ENCODE measurements at places on chromosomes 2 and 18. TPM values are rescaled to one million over a fixed set of nuclear protein-coding genes. Genes with fewer than 3 reads are reported as not detected.

FASTKD1 gene
- 4.1 TPM for total RNA-seq

CXCR2 gene
- total RNA-seq: 1.7 TPM

OR6B2 gene
- total RNA-seq: not detected

SKA1 gene
- 0.68 TPM for total RNA-seq

SIX2 gene
- not detected for total RNA-seq

SLC5A7 gene
- not detected for total RNA-seq

SCN3A gene
- 0.17 TPM for total RNA-seq

LIPG gene
- 0.23 TPM for total RNA-seq

PCARE gene
- total RNA-seq: 0.13 TPM

DNA sequence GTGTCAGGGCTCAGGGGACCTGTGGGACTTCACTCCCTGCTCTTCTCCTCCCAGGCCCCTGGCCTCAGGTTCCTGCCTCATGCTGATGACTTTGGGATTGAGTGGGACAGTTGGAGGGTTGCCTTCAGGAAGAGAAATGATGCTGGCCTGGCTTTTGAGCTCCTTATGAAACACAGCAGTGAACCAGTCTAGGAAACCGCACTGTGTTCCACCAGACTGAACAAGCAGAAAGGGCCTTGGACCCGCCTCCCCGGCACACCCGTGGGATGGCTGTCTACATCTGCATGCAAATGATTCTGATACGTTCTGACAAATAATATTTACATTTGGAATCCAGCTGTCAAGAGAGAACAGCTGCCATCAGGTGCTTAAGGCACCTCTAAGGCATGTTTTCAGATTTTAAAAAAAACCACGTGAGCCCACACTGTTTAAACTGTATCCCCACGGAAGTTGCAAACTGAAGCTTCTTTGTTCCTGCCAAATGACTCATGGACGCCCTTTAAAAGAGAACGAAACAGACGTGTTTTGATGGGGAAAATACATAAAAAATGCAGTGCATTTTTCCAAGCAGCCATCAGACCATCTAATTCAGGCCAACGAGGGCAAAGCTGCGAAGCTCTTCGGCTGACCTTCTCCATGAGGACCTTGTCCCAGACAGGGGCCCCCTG, 27.6 kb upstream of the ASAP2 start:
- peak; percentile 83 for DNase-seq

GRCh38 chr2:220628252-220628651, 943.9 kb downstream of the EPHA4 start:
- no peak for DNase-seq

- DNase-seq: no peak
Observed at GRCh38 chr2:119311371-119311770, 55.3 kb downstream of the C2orf76 start.

- DNase-seq: no peak
Observed at GRCh38 chr2:149034406-149034805, 4.1 kb upstream of the LYPD6B start.

- peak; percentile 70 for DNase-seq
Observed at GRCh38 chr2:30716123-30716900, 90.9 kb downstream of the CAPN13 start.

DNA sequence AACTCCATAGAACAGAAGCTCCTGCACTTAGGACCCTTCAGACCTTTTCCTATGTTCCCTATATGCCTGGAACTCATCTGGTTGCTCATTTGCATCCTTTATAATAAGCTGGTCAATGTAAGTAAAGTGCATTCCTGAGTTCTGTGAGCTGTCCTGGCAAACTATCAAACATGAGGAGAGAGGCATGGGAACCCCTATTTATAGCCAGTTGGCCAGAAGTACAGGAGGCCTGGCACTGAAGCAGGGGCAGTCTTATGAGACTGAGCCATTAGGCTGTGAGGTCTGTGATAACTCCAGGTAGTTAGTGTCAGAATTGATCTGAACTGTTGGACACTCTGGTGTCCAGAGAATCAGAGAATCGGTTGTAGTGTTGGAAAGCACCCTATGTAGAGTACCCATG, 88.4 kb downstream of the EHD3 start:
- no peak for DNase-seq

- no peak for DNase-seq
Observed at GRCh38 chr2:162989507-162989906, 150.9 kb upstream of the KCNH7 start.

DNA sequence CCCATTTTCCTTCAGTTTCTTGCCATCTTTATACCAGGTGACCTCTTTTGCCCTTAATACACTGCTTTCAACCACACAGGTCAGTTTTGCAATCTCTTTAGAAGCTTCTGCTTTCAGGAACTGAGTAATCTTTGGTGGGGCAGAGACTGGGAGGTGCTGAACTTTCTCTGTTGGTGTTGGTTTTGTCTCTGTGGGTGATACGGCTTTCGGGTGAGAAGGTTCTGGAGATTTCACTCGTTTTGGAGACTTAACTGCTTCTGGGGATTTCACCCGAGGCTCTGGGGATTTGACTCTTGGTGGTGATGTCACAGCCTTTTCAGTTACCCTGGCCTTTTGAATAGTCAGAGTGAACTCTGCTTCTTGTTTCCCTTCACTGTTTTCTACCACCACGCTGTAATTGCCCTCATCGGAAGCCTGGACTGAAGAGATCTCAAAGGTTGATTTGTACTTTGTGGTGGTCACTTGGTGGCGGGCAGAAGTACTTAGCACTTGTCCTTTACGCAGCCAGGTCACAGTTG, 50.4 kb downstream of the PLEKHA3 start:
- no peak for DNase-seq

DNA sequence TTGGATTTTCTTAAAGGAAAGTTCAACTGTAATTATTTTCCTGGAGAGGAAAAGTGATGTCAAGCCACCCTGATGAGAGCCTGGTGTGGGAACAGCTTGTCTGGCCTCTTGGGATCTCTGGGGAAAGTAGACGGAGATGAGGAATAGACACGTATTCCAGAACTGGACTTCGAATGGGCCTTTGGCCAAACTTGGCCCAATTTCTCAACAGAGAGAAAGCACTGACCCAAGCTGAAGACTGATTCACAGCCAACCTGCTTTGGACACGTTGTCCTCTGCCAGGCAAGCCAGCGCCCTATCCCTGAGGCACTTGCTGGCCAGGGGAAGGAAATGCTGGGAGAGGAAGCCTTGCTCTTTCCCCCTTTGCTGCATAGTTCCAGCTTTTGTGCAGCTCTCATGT, 70.8 kb upstream of the CTAGE1 start:
- no peak for DNase-seq

GRCh38 chr2:112985090-112985489, 7.3 kb downstream of the IL36G start:
- no peak for DNase-seq

- DNase-seq: no peak
Observed at GRCh38 chr18:54215069-54215468, 9.4 kb downstream of the MBD2 start.

DNA sequence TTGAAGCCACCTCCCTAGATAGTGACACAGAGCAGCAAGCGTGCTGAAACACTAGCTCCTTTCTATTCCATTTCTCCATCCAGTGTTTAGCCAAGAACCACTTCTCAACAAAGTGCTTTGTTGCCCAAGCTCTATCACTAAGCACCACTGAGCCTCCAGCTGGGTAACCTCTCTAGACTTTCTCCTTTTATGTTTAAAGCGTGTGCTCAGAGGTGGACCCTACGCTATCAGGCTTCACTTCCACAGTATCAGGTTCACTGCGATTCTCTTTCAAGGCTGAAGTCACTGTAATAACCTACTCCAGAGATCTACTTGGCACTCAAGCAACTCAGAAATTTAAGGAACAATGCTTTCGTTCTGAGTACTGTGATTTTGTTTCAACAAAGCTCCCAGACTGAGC, 197.9 kb downstream of the LNPK start:
- no peak for DNase-seq

DNA sequence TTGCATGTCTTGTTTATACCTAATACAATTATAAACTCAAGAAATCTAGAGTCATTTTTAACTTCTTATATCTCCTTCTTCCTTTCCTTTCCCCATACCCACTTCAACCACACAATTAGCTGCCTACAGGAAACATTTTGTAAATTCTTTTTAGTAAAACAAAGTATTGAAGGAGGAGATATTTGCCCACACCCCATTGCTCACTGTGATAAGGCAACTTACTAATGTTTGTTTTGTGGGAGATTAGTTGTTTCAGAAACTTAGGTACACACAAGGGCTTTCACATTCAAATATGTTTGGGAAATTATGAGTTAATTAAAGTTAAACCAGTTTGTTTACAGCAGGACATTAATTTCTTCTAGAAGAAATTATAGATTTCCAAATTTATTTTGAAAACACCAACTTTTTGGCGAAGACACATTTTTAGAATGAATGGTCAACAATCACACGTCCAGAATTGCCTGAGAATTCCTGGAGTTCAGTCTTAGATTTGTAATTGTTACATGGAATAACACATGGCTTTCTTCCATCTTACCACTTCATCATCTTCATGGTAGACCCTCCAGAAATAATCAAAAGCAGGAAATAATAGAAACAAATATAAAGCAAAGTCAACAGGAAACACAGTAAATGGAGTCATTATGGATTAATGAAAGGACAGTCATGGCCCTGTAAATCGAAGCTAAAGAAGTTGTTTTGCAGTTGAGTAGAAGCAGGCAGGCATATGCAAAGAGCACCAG, 62.5 kb upstream of the RAB27B start:
- no peak for DNase-seq

DNA sequence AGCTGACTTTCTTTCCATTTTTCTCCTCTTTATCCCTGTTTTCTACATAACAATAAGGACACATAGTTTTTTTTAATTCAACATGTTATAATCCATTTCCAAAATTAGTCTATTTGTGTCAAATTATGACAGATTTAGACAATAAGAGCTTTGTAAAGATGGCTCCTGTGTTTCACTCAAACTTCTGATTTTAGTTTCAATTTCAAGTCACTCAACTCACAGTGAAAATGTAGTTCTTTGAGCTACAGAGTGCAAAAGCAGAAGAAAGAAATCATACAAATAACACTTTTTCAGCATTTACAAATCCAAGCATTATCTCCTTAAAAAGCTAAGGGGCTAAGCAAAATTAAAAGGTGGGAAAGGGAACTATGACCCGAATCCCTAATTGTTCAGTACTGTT, 340.7 kb upstream of the TRIB2 start:
- no peak for DNase-seq

DNA sequence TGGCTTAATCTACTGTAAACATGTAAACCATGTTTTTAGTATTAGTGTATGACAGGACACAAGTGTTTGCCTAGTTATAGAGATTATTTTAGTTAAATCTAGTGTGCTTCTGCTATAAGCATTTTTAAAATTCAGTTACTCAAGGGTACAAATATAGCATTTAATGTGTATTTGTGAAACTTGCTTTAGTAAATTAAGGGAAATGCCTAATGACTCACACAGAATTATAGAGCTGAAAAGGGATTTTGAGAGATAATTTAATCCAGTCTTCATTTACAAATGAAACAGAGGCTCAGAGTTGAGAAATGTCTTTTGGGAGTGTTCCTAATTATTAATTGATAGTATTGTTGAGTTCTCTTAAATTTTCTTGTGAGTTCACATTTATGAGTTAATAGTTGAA, 8.2 kb downstream of the ACTR3 start:
- no peak for DNase-seq

GRCh38 chr2:119156105-119156890, 2.3 kb downstream of the C1QL2 start:
- DNase-seq: no peak

GRCh38 chr18:31746396-31746795, 14.3 kb downstream of the SLC25A52 start:
- no peak for DNase-seq

DNA sequence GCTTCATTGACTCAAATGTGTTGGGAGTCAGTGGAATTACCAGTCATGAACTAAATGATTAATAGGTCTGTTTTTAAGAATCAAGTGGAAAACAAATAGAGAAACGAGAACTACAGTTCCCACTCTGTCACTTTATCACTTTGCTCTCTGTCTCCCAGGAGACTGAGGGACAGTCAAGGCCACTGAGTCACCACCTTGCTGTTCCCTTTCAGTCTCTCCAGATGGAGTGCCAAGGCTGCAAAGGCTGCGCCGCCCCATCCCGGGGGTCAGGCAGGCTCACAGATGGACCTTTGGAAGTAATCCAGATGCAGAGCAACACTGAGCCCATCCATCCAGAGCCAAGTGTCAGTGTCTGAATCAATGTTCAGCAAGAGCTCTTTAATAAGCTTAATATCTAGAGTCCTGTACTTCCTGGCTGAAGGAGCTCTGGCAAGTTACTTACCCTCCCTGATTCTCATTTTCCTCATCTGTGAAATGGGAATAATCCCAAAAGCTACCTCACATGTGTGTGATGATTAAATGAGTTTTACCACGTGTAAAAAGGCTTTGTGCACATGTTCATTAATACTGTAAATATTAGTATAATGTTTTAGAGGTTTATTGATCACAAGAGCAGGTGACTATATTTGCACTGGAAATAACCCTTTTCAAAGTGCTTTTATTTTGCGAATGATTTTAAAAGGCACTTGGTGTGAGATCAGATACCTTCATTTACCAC, 43.0 kb upstream of the EFEMP1 start:
- peak; percentile 59 for DNase-seq

- no peak for DNase-seq
Observed at GRCh38 chr2:53356291-53356905, 411.2 kb upstream of the CHAC2 start.

- DNase-seq: no peak
Observed at GRCh38 chr2:159637240-159637639, 20.9 kb upstream of the BAZ2B start.

DNA sequence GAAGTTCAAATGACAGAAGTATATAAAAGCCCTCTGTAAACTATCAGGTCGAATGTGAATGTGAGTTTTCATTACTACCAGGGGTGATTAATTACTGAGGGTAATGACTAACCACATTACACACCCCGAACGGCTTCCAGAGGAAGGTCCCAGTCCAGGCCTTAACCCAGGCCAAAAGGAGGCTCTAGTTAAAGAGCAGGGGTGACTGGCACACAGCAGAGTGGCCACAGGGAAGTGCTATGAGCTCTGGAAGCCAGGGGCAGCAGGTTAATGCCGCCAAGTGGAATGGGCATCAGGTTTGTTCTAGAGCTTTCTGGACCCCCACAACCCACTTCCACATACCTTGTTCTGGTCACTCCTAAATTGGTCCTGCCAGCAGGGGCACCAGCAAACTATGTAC, 87.7 kb downstream of the BCL11A start:
- DNase-seq: no peak

- no peak for DNase-seq
Observed at GRCh38 chr2:203940039-203940438, 3.5 kb downstream of the ICOS start.

- no peak for DNase-seq
Observed at GRCh38 chr2:54455131-54455562, 980 bp upstream of the SPTBN1 start.

- no peak for DNase-seq
Observed at GRCh38 chr2:134738141-134738870, 19.5 kb upstream of the TMEM163 start.

DNA sequence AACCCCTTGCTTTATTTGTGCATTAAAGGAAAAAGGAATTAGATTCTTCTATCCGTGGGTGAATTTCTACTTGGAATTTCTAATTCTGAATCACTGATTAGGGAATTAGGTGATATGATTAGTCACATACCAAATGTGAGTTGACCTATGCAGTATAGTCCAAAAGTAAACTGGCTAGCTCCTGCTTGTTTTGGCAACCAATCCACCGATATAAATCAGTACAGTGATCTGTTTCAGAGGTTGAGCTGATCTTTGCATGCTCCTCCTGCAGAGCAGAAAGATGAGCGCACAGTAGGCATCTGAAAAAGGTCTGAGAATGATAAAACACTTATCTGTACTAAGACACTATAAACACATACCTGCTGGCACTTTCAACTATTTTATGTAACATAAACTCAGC, 86.6 kb downstream of the LRP1B start:
- DNase-seq: no peak
